ENCODE measurements at places on chromosomes 5 and 9. TPM values are rescaled to one million over a fixed set of nuclear protein-coding genes. Genes with fewer than 3 reads are reported as not detected.

Gene RAI14
- 4.5 TPM for polyA plus RNA-seq

Gene RUSC2
- 23.6 TPM for polyA plus RNA-seq

Gene TAF11L12
- not detected for polyA plus RNA-seq

- DNase-seq = peak; percentile 62
Observed at GRCh38 chr5:132258102-132259068, 889 bp downstream of the PDLIM4 start.

- DNase-seq = no peak
Observed at GRCh38 chr5:37814699-37815098, 25.1 kb downstream of the GDNF start.

Gene NPR3
- 12.6 TPM for polyA plus RNA-seq

DNA sequence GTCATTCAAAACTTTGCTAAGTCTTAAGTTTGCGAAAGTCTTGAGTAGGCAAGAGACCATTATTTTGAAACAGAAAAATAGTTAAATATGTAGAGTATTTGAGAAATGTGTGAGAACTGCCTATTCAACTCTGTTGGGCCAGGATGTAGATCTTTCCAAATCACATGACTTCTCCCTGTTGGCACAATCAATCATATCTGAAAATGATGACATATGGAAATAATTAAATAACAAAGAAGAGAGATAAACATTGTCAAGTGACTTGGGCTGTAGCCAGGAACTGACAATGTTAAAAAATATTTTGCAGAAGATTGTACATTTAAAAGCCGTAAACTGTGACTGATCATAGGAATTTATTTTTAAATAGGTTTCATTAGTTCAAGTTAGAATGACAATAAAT is 104.6 kb upstream of the IL6ST start:
- DNase-seq = no peak

DNA sequence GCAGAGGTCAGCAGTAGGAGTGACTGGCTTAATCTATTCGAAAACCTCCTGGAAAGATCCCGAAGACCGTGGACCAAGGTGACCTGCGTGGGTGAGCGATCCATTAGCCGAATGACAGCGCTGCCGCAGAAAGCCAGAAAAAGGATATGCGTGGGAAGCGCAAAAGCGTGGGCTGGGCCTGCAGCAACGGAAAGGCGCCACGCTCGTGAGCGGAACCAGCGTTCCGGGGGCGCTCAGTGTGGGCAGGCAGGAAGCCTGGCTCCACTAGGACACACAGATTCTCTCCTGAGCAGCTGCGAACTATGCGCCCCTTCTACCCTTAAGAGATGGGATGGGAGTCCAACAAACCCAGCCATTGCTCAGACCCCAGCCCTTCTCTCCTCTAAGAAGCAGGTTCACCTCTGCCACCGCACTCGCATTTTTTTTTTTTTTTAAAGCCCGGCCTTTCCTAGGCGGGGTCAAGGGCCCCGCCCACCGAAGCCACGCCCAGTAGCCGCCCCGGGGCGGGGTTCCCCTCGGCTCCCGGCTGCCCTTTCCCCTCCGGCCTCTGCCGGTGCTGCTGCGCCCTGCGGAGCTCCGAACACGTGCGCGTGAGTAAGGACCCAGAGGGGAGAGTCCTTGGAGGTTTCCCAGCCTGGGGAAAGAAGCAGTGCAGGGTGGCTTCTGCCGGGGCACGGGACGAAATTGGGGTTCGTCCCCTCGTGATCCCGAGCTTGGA is 19.8 kb upstream of the MATR3 start:
- peak; percentile 94 for DNase-seq

- DNase-seq = no peak
Observed at GRCh38 chr5:157312492-157312891, 46.6 kb downstream of the CYFIP2 start.

Gene SRA1
- polyA plus RNA-seq = 31.1 TPM

- no peak for DNase-seq
Observed at GRCh38 chr5:103463261-103463660, 99.3 kb downstream of the NUDT12 start.

DNA sequence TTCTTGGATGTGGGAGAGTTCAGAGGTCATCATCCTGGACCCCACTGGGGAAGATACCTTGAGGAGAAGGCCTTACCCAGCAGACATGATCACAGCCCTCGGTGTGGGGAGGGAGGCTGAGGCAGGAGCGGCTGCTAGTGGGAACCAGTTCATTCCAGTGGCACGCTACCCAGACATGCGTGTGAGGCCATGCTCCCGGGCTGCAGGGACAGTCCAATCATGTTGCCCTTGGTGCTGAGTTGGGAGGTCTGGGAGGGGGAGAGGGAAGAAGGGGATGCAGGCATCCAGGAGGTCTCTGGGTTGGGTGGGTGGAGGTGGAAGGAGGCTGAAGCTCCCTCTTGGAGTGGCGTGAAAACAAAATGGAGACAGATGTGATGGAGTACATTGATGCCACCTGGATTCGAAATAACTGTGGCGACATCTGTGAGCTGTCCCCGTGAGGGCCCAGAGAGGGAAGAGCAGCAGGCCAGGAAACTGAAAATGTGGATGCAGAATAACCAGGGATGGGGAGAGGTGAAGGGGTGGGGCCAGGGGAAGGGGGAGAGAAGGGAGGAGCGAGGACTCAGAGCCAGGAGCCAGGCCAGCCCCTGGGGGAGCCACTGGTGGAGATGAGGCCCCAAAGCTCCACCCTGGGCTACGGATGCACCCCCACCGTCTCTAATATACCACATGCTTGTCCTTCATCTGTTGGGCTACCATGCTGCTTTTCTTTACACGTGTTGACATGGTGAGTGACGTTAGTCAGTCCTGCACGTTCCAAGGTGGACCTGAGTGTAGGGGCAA is 16.2 kb downstream of the NDUFS6 start:
- DNase-seq = no peak

GRCh38 chr9:130947618-130948140 is 8.6 kb upstream of the FIBCD1 start:
- DNase-seq = no peak

- DNase-seq = no peak
Observed at GRCh38 chr9:35288778-35289177, 127.0 kb downstream of the UNC13B start.

- DNase-seq = no peak
Observed at GRCh38 chr5:77698920-77699319, 60.4 kb upstream of the OTP start.

GRCh38 chr5:50415912-50416311 is 25.2 kb downstream of the EMB start:
- DNase-seq = no peak

Gene MEIKIN
- polyA plus RNA-seq = 0.20 TPM

GRCh38 chr9:117523531-117524153 is 108.8 kb upstream of the ASTN2 start:
- no peak for DNase-seq

DNA sequence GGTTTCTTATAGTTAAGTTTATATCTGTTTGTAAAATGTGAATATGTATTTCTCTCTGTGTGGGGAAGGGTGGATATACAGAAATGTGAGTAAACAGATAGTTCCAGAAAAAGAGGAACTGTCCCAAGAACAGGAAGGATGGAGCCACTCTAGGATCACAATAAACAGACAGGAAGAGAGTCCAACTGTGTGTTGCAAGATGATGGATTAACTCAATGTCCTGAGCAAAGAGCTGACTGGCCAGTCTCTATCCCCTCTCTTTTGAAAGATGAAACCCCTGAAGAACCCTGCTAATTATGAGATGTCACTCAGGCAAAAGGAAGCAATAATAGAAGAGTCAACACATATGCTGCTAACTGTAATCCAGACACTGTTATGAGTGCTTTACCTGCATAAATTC is 202.7 kb downstream of the SEMA6A start:
- DNase-seq = no peak

DNA sequence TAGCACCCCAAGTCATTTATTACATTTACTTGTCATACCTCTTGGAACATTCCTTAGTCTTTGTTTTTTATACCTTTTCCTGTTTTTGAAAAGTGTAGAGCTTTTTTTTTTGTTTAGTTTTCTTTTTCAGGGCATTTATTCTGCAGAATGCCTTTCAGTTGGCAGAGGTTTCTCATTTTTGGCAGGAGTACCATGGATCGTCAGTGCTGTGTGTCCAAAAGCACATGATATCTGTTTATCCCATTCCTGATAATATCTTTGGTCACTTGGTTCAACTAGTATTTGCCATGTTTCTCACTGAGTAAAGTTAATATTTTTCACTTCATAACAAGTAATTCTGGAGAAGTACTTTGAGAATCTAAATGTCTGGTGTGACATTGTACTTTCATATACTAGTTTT is 10.7 kb downstream of the OGN start:
- DNase-seq = no peak

- DNase-seq = no peak
Observed at GRCh38 chr5:95916687-95917085, 45.0 kb downstream of the ELL2 start.

- DNase-seq = no peak
Observed at GRCh38 chr9:100637787-100638186, 59.9 kb downstream of the CAVIN4 start.

Gene ADAMTS19
- polyA plus RNA-seq = 0.25 TPM

DNA sequence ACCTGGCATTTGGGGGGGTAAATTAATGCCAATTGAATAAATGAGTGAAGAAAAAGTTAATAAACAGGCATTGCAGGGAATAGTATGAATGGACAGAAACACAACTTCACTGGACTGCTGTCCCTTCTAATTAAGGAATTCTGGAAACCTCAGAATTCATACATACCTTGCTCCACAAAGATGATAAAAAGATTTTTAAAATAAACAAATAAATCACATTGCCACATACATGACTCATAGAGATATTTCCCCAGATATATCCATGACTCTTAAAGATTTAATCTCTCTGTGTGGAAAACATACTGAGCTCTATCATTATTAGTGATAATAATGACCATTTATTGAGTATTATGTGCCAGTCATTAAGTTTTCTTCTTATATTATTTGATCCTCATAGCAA is 469.0 kb upstream of the MEF2C start:
- no peak for DNase-seq

DNA sequence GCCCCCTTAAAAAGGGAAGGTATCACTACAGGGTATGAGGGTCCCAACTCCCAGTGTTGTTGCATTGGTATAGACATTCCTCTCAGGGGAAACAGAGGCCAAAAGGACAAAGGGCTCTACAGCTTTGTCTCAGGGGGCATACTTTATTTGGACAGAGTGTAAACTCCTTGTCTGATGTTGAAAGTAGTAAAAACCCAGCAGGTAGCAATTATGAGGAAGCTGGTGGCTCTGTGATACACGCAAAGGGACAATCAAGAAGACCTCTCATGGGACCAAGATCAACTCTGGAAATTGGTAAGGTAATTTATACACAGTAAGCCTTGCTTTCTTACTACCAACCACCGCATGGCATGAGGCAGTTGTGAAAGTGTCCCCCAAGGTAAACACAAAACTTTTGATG is 764.6 kb downstream of the CDH12 start:
- no peak for DNase-seq

DNA sequence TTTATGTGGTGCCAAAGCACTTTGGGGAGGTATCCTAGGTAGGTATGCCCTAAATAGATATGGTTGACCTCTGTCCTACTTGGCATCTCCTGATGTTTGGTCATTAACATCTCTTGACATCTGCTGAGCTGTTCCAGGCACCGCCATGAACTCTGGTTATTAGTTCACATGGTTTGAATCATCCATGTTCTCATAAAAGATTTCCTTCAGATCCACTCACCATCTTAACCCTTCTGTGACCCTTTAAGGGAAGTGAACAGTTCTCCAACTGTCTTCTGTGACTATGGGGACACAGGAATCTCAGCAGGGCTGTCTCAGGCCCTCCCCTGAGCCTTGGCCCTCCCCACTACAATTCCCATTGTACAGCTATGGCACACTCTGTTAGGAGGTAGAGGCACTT is 167.7 kb downstream of the CDH6 start:
- DNase-seq = no peak

- no peak for DNase-seq
Observed at GRCh38 chr5:31736127-31736526, 97.2 kb downstream of the PDZD2 start.
